ENCODE measurements at places on chromosomes 16 and 17. TPM values are rescaled to one million over a fixed set of nuclear protein-coding genes. Genes with fewer than 3 reads are reported as not detected.

- no peaks in the 10 kb centered on the region for H3K27me3 ChIP-seq
- peaks cover under 1% of the 10 kb centered on the region for H3K36me3 ChIP-seq
- H3K4me1 ChIP-seq: peaks cover 10% of the 10 kb centered on the region
- DNase-seq: no peak
These were observed 23.8 kb downstream of the SPHK1 start for GRCh38 chr17:76408037-76408849.

DNA sequence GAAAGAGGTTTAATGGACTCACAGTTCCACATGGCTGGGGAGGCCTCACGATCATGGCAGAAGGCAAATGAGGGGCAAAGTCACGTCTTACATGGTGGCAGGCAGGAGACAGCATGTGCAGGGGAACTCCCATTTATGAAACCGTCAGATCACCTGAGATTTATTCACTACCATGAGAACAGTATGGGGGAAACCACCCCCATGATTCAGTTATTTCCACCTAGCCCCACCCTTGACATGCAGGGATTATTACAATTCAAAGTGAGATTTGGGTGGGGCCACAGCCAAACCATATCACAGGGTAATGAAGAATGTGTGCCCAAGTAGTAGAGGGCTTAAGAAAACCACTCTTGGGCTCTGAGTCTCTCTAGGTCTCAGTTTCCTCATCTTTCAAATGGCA, 85.1 kb downstream of the PRKCB start:
- no peak overlapping the region for H3K4me3 ChIP-seq
- no peaks in the 10 kb centered on the region for H3K4me1 ChIP-seq
- H3K27ac ChIP-seq: no peak overlapping the region
- H3K36me3 ChIP-seq: no peaks in the 10 kb centered on the region
- H3K27me3 ChIP-seq: no peaks in the 10 kb centered on the region
- DNase-seq: no peak

ORMDL3 gene
- 55.7 TPM for total RNA-seq

GRCh38 chr16:83682868-83683235, 124.9 kb upstream of the HSBP1 start:
- no peak overlapping the region for H3K4me3 ChIP-seq
- no peak for DNase-seq
- no peaks in the 10 kb centered on the region for H3K36me3 ChIP-seq

GAST gene
- total RNA-seq: not detected

GRCh38 chr16:20377181-20377580, 24.7 kb upstream of the UMOD start:
- H3K27ac ChIP-seq: no peak overlapping the region
- H3K4me1 ChIP-seq: no peaks in the 10 kb centered on the region
- H3K36me3 ChIP-seq: no peaks in the 10 kb centered on the region
- DNase-seq: no peak

RAB26 gene
- 3.0 TPM for total RNA-seq

KRT222 gene
- 4.7 TPM for total RNA-seq

- no peak overlapping the region for H3K27ac ChIP-seq
- DNase-seq: no peak
- no peak overlapping the region for H3K4me3 ChIP-seq
These were observed 8.4 kb downstream of the SLC16A5 start for GRCh38 chr17:75096082-75096625.

DNA sequence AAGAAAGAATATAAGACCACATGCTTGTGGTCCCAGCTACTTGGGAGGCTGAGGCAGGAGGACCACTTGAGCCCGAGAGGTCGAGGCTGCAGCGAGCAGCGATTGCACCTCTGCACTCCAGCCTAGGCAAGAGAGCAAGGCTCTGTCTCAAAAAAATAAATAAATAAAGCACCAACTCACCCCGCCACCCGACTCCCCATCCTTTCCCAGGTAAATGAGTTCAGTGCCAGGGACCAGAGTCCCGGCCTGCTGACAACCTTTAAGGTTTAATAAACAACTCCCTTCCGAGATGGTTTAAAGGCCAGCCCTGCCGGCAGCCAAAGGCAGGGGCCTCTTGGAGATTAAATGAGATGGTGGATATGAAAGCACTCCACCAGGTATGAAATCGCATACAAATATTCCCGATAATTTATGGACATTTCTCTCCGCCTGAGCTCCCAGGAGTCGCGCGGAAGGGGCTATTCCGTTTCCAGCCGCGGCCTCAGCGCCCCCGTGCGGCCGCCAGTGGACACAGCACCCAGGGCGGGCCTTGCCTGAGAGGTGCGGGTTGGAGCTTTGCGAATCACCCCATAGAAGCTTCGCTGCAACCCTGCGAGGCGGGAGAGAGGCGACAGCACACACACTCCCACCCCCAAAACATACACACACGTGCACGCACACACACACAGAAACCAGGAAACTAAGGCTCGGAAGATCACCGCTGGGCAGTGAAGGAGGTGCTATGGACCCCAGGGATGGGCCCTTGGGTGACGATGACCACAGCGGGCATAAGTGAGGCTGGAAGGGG, 4.0 kb upstream of the RPL38 start:
- H3K36me3 ChIP-seq: no peaks in the 10 kb centered on the region
- H3K4me3 ChIP-seq: no peak overlapping the region
- peaks cover 11% of the 10 kb centered on the region for H3K27me3 ChIP-seq
- no peak overlapping the region for H3K27ac ChIP-seq
- DNase-seq: peak; percentile 72

DNA sequence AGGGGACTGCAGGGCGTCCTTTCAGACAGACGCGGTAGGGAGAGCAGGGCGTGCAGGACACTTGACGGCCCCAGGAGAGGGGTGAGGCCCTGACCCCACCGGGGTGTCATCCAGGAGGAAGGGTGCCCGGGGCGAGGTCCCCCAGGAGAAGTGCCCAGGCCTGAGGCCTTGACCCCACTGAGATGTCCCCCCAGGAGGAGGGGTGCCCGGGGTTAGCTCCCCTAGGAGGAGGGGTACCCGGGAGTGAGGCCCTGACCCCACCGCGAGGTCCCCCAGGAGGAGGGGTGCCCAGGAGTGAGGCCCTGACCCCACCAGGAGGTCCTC, 27.2 kb upstream of the METRNL start:
- H3K36me3 ChIP-seq: no peaks in the 10 kb centered on the region
- H3K27me3 ChIP-seq: no peaks in the 10 kb centered on the region
- no peak for DNase-seq
- H3K27ac ChIP-seq: peak overlapping the region; percentile 79
- H3K4me3 ChIP-seq: peak overlapping the region; percentile 80

GRCh38 chr17:79915850-79916430, 76.7 kb upstream of the CBX4 start:
- no peak for DNase-seq
- no peak overlapping the region for H3K4me3 ChIP-seq
- no peak overlapping the region for H3K27ac ChIP-seq
- H3K27me3 ChIP-seq: peaks cover 32% of the 10 kb centered on the region
- peaks cover 16% of the 10 kb centered on the region for H3K4me1 ChIP-seq

DNA sequence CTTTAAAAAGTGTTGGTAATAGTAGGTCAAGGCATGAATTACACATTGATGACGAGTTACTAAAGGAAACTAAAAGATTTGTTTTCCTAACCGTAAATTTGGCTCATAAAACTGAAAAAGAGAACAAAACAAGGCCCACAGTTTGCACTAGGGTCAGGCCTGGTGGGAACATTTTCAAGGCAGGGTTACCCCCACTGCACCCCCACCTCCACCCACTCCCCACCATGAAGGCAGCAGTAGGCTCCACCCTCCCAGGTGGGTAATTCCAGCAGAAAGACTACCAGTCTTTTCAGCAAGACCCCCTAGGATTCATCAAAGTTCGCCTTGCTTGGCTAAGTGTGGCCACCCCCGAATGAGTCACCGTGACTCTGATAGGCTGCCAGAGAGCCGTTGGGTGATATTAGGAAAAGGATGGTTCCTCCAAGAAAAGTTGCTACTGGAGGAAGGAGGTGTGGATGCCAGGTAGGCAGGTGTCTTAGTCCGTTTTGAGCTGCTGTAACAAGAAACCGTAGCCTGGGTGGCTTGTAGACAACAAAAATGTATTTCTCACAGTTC, 8.6 kb downstream of the DNAAF1 start:
- H3K36me3 ChIP-seq: no peaks in the 10 kb centered on the region
- DNase-seq: no peak
- H3K4me3 ChIP-seq: no peak overlapping the region
- no peaks in the 10 kb centered on the region for H3K27me3 ChIP-seq

CMTM4 gene
- 8.0 TPM for total RNA-seq

GRCh38 chr17:49468811-49469385, 26.2 kb upstream of the NGFR start:
- H3K4me3 ChIP-seq: no peak overlapping the region
- peaks cover 10% of the 10 kb centered on the region for H3K4me1 ChIP-seq
- peaks cover 13% of the 10 kb centered on the region for H3K27me3 ChIP-seq
- peak; percentile 66 for DNase-seq
- no peaks in the 10 kb centered on the region for H3K36me3 ChIP-seq

HOXB4 gene
- total RNA-seq: 5.0 TPM

DNA sequence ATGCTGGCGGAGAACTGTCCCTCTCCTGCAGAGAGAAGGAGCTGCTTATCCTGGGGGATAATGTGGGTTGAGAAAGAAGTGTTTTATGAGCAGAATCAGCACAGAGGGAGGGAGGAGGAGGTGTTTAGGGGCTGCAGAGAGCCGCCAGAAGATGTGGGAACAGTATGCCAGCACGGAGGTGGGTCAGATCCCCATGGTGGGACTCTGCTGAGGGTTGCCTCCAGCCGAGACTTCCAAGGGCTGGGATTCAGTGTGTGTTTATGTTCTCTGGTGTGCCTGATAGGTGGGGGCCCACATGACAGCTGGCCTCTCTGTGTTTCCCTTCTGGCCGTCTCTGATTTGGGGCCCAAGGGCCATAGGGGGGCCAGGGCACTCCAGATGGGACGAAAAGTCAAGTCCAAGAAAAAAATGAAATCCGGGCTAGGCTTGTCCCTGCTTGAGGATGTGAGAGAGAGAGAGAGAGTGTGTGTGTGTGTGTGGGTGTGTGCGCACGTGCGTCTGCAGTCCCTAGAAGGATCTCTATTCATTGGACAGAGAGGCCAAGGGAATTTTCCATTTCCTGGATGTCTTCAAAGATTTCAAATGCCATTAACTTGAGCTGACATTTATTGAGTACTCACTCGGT, 21.6 kb downstream of the PRKCB start:
- DNase-seq: no peak
- H3K4me1 ChIP-seq: peaks cover 41% of the 10 kb centered on the region
- no peak overlapping the region for H3K4me3 ChIP-seq
- H3K36me3 ChIP-seq: no peaks in the 10 kb centered on the region
- no peaks in the 10 kb centered on the region for H3K27me3 ChIP-seq

- no peaks in the 10 kb centered on the region for H3K36me3 ChIP-seq
- H3K4me1 ChIP-seq: no peaks in the 10 kb centered on the region
- no peak for DNase-seq
- H3K4me3 ChIP-seq: no peak overlapping the region
These were observed 3.5 kb upstream of the SPPL2C start for GRCh38 chr17:45841186-45841585.

GRCh38 chr16:14043278-14043677, 27.8 kb upstream of the MRTFB start:
- no peaks in the 10 kb centered on the region for H3K36me3 ChIP-seq
- no peaks in the 10 kb centered on the region for H3K27me3 ChIP-seq
- no peaks in the 10 kb centered on the region for H3K4me1 ChIP-seq
- no peak for DNase-seq

- no peaks in the 10 kb centered on the region for H3K4me1 ChIP-seq
- H3K4me3 ChIP-seq: peak overlapping the region; percentile 65
- H3K27ac ChIP-seq: peak overlapping the region; percentile 95
- no peaks in the 10 kb centered on the region for H3K36me3 ChIP-seq
- H3K27me3 ChIP-seq: no peaks in the 10 kb centered on the region
These were observed 1.4 kb downstream of the GSE1 start for GRCh38 chr16:85614338-85615013.

TCAP gene
- total RNA-seq: 0.71 TPM

DNA sequence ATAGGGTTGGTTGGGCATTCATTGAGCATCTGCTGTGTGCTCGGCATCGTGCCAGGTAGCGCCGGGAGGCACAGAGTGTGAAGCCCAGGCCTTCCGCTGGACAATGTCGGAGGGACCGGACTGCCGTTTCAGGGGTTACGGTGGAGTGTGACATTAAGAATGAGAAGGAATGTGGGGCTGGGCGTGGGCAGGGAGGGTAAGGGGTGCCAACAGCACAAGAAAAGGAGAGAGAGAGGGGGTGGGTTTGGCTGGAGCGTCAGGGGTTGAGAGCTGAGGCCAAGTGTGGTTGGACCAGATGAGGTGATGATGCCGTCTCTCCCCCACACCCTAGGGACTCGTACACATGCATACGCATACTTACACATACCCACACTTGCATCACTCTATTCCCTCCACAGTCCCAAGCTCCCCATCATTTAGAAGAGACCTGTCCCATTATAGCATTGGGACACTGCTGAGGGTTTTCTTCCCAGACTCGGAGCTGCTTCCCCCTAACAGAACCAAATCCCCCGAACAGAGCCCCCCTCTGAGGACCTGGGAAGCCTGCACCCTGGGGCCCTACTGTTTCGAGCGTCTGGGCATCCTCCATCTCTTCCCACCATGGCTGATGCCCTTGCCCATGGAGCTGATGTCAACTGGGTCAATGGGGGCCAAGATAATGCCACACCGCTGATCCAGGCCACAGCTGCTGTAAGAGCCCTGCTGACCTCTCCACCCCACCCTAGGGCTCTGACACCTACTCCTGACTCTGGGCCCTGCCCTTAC, 3.3 kb upstream of the KCTD11 start:
- no peaks in the 10 kb centered on the region for H3K36me3 ChIP-seq
- H3K27me3 ChIP-seq: no peaks in the 10 kb centered on the region
- no peak for DNase-seq
- no peak overlapping the region for H3K27ac ChIP-seq
- no peak overlapping the region for H3K4me3 ChIP-seq

DNA sequence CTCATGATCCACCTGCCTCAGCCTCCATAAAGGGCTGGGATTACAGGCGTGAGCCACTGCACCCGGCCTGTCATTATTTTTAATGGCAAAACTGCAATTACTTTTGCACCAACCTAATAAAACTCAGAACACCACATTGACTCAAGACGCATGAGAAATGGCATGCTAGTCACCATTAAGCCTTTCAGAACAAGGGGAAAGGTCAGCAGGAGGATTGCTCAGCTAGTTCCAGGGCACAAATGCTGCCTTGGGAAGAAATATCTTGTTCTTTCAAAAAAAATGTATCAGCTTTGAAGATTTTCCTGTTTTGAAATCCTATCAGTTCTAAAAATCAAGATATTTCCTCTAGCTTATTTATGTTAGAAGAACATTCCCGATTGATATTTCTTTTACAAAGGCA, 32.4 kb upstream of the CDYL2 start:
- no peaks in the 10 kb centered on the region for H3K27me3 ChIP-seq
- DNase-seq: no peak
- H3K27ac ChIP-seq: no peak overlapping the region
- H3K4me1 ChIP-seq: no peaks in the 10 kb centered on the region
- H3K4me3 ChIP-seq: no peak overlapping the region
- no peaks in the 10 kb centered on the region for H3K36me3 ChIP-seq

DNA sequence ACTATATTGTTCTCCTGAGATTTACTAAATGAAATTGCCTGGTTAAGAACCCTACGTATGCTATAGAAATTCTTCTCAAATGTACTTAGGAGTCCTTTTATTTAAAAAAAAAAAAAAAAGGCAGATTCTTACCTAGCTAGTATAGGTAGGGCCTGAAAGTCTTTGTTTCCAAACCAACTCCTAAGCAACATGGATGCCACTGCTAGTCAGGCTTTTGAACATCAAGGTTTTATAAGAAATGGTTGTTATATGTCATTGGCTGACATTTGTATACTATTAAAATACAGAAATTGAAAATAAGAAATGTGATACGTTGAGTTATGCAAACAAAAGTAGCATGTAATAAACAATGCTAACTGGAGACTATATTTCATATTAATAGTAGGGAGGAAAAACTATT, 1.2 kb downstream of the EVI2A start:
- no peak overlapping the region for H3K4me3 ChIP-seq
- DNase-seq: no peak
- no peaks in the 10 kb centered on the region for H3K36me3 ChIP-seq
- H3K27ac ChIP-seq: no peak overlapping the region

CRYBA1 gene
- total RNA-seq: not detected

Data from sigmoid colon (tissue), 7 donors.